ENCODE measurements at places on chromosomes 2 and 18.

GRCh38 chr2:136206613-136207012 is 88.7 kb upstream of the CXCR4 start:
- no peak for DNase-seq

GRCh38 chr2:96225016-96225533 is 16.4 kb upstream of the STARD7 start:
- no peak for DNase-seq

- no peak for DNase-seq
Observed at GRCh38 chr18:78915446-78916008, 64.1 kb upstream of the SALL3 start.

DNA sequence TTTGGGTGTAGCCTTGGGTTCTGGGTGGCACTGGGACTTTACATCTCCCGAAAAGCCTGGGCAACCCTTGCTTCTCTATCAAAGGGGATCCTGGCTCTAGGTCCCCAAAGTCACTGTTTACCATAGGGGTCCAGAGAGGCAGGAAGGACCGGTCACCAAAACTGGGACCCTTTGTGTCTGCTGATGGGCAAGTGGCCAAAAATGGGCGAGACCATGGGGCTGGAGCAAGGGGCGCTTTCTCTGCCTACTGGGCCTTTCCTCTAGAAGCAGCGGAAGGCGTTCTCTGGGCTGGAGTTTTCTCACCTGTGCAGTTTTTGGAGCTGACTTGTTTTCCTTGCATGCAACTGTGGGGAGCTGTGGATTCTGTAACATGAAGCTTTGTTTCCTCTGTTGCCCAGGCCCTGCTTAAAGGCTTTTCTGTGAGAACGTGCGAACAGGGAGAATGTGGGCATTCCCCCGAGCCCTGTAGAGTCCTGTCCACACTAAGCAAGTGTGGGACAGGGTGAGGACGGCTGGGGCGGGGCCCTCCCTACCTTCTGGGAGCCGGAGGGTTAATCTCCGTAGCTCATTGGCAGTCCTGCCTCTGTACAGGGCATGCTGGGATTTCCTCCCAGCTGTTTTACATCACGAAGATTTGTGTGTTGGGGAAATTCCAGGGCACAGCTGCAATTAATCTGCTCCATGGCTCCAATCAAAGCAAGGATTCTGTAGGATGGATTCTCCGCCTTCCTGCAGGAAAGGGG is 50.2 kb downstream of the TGOLN2 start:
- no peak for DNase-seq

DNA sequence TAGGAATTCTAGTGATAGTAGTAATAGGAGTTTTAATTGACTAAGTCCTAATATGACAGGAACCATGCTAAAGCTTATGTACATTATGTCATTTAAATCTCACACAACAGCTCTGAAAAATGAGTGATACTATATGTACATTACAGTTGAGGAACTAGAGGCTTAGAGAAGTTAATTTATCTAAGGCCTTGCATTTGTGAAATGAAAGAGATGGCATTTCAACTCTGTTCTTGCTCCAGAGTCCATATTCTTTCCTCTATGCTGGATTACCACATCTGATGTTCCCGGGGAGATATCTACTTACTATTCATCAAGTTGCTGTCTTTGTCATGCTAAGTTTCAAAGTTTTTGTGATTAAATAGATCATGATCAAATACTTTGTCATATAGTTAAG is 5.7 kb downstream of the AGPS start:
- no peak for DNase-seq

DNA sequence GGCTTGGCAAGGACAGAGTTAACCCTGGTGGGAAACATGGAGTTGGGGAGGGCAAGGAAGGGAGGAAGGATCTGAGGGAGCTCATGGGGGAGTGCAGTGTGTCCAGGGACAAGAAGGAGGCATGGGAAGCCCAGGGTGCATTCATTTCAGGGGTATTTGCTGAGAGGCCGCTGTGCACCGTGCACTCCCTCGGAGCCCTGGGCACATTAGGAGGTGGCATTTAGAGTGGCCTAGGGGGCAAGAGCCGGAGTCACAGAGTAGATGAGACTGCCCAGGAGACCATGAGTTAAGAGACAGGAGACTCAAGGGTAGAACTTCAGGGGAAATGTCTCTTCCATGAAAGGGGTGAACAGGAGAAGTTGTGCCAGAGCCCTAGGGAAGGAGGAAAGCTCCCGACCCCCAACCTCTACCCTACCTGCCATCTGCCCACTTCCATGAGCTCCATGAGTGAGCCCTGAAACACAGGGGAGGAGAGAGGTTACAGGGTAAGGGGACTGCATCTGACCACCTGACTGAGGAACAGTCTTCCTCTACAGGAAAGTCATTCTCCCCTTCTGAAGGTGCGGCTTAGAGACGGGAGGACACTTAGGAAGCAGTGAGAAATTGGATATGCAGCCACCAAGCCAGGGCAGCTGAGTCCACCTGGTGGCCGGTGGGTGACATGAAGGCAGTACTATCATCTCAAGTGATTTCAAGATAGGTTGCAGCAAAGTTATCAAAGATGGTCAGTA is 58.5 kb upstream of the COPS8 start:
- no peak for DNase-seq

DNA sequence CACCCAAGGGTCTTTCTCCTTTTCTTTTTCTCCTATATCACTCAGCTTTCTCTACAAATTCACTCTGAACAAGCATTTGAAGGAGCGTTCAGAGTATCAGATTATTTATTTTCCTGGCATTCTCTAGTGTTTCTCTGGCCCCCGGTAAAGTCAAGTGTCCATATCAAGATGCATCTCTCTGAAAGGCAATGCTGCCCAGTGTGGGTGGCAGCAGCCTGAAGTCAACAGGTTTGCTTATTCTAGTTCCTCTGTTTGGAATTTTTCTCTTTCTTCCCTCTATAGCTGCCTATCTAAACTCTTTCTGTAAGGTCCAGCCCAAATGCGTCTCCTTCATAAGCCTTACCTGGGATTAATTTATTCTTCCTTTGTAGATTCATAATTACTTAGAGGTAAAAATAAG is 526.2 kb upstream of the TNP1 start:
- no peak for DNase-seq

DNA sequence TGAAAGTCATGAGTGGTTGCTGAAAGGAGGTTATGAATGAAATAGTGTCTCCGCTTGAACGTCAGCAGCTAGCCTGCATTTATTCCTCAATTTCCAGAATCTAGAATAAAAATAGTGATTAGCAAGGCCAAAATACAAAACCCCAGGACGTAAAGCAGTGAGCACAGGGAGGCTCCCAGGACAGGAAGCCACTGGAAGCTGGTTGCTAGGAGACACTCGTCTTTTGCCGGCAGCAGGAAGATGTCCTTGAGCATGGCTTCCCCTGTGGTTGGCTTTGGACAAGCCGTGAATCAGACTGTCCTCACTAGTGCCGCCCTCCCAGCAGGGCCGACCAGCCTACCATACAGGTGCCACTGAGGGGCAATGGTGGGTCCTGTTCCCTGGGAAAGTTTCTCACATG is 374.4 kb downstream of the MTX2 start:
- DNase-seq, result no peak

Measured in stimulated activated CD8-positive, alpha-beta memory T cell treated with anti-CD3 and anti-CD28 coated beads, Interleukin-15, amount 100 ng/mL, for 24 hours (primary cell).